NCI-H1694 treated with DMSO at 0.1 percent for 48 hours (cell line): ENCODE measurements at places on chromosomes 11 and 22.
A peak's percentile ranks its signal among the peaks of the same experiment; 100 is the strongest.

DNA sequence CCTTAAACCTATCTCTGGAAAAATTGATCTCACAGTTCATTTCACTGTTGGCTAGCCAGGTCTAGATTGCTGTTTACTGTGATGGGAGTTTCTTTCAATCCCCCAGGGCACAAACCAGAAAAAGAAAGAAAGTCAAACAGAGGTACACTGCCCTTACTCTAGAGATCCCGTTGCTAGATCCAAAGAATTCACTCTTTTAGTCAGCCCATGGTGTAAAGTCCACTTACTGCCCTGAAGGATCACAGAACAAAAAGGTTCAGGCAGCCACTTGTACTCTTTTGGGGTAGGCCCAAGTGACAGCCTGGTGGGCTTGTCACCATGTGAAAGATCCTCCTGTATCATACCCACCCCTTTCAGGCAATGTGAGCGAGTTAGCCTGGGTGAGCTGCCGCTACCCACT lies 162.6 kb upstream of the CCDC179 start:
- no peak for DNase-seq

DNA sequence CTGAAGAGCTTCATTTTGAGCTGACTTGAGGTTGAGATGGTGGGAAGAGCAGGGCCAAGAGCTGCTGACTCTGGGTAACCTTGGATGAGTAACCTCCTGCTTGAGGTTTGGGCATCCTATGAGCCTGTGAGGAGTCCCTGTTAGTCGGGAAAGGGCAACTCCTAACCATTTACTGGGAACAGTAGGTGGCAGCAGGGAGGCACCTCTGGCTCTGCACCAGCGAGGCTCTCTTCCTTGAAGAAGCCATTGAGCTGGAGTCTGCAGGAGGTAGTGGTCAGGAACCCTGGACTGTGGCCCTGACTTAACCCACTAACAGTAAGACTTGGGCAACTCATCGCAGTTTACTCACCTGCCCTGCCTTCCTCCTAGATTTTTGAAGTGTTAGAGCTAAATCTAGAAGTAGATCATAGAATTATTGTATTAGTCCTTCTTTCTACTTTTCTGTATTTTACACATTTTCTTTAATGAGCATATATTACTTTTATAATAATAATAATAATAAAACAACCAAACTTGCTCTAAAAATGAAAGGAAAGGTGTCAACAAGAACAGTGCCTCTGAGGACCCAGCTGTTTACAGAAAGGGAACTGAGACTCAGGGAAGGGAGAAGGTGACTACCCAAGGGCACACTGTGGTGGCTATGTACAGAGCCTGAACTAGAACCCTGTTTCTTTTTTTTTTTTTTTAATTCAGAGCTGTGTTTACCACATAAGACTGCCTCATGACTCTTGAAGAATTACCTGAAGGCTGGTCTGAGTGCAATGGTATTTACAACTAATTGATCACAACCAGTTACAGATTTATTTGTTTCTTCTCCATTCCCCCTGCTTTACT lies 47.5 kb downstream of the MEI1 start:
- peak; percentile 51 for DNase-seq

GRCh38 chr11:61516675-61517572 lies 8.4 kb downstream of the LRRC10B start:
- no peak for DNase-seq

DNA sequence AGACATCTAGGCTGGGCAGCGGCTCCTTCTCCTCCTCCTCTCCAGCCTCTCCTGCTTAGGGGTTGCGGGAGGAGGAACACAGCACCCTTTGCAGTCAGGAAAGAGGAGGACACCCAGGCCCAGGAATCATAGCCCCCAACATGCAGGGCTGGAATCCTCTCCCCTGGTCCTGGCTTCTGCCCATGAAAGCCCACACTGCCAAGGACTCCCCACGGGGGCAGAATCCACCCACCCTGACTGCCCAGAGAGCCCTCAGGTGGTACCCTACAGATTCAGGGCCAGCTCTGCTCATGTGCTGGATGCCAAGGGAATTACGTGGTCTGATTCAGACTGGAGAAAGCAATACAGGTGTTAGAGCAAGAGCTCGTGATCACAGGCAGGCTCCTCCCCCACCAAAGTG lies 4.5 kb downstream of the ESS2 start:
- no peak for DNase-seq

- no peak for DNase-seq
Observed at GRCh38 chr11:12516387-12517105, 139.2 kb downstream of the PARVA start.

DNA sequence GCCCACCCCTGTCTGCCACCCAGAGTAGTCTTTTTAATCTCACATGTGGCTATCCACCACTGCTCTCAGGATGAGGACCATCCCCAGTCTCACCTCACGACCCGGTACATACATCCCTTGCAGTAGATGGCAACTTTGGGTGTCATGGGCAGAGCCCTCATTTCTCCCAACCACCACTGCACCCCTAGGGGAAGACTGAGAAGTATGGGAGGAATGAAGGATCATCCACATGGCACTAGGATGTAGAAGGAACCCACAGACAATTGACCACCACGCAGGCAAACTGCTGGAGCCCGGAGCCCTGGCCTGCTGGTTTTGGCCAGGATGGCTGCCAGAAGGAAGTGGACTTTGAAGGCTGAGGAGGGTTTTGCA lies 1.9 kb upstream of the SCARF2 start:
- no peak for DNase-seq

- DNase-seq: no peak
Observed at GRCh38 chr11:57501953-57502352, 13.5 kb downstream of the SLC43A1 start.

DNA sequence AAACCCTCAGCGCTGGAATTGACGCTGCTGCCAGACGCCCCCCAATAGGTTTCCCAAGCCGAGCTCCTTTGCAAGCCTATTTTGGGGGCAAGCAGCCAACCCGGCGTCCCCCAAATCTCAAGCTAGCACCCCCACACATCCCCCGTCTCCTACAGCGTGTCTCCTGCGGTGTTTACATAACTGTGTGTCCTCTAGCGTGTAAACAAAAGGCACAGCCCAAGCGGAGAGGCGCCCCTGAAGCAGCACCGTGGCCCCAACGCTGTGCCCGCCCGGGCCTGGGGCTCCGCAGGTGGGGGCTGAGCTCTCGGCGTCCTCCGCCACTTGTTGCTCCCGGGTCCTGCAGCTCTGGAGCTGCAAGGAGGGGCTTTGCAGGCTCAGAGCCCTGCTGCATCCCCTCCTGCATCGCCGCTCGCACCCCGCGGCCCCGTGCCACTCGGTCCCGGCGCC lies 1.6 kb downstream of the CADM1 start:
- DNase-seq: no peak

GRCh38 chr22:46001426-46002106 lies 24.6 kb upstream of the WNT7B start:
- no peak for DNase-seq

- no peak for DNase-seq
Observed at GRCh38 chr11:31779374-31779791, 31.7 kb downstream of the PAX6 start.

GRCh38 chr11:120509346-120510053 lies 2.0 kb upstream of the GRIK4 start:
- no peak for DNase-seq

- no peak for DNase-seq
Observed at GRCh38 chr11:94184846-94185245, 56.2 kb downstream of the PANX1 start.

GRCh38 chr11:1411301-1411700 lies 21.6 kb downstream of the BRSK2 start:
- DNase-seq: no peak

GRCh38 chr22:22954656-22955055 lies 67.0 kb downstream of the IGLL5 start:
- DNase-seq: peak; percentile 5

GRCh38 chr11:31810779-31811647 lies at the start of gene PAX6:
PAX6 (minus strand) TSS chr11:31811322; CDS start chr11:31806411, 4,911 bp downstream.
- peak; percentile 99 for DNase-seq

- DNase-seq: peak; percentile 75
Observed at GRCh38 chr11:47407746-47408590, at the start of gene SLC39A13. SLC39A13 (plus strand) TSS chr11:47408590; CDS start chr11:47410095, 1,505 bp downstream.

DNA sequence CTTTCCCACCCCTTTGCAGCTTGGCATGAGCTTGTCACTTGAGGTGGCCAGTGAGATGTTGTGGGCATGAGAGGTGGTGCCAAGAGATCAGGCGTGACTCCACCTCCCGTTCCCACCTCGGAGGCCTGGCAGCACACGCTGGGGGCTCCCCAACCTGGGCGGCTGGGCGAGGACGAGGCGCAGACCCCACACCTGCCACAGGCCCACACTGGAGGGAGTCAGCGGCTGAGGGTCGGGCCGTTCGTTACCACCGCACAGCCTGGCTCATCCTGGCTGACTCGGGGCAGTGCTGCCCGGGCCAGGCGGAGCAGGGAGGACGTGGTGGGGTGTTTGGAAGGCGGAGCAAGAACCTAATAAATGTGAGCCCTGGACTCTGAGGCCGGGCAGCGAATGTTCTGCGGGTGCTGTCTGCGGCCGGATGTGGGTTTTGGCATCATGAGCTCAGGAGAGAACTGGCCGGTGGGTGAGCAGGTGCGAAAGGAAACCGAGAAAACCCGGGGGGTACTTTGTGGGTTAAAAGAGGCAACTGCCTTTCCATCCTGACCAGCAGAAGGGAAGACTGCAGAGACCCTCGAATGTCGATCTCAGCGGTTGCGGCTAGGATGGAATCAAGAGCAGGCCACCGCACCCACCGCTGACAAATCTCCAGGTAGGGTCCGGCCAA lies 10.2 kb upstream of the IFITM3 start:
- no peak for DNase-seq

- no peak for DNase-seq
Observed at GRCh38 chr11:84549217-84549616, 1077.9 kb downstream of the DLG2 start.

- DNase-seq: no peak
Observed at GRCh38 chr11:113952588-113952987, 22.3 kb upstream of the HTR3A start.

- no peak for DNase-seq
Observed at GRCh38 chr22:35505399-35506258, 35.0 kb upstream of the RASD2 start.

- no peak for DNase-seq
Observed at GRCh38 chr22:36860438-36860820, 377 bp upstream of the NCF4 start.

DNA sequence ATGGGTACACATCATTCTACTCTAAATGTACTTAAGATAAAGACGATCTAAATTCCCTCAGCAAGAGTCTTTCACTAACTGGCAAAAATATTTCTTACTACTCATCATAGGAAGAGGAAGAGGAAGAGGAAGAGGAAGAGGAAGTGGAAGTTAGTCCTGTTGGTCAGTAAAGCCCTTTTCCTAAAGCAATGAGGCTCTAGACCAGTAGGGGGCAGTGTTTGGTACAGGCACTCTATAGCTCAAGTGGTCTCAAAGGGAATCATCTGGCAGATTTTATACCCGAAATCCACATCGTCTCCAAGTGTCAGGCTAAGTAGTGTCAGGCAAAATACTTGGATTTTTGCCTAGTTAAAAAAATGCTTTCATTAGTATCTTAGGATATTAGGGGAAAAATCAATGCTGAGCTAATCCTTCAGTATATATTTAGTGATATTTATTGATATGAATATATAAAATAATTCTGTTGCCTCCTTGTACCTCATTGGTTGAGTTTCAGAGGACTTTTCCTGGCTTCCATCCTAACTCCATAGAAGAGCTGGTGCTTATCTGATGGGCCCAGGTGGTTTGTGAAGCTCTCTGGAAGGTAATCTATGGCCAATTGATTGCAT lies 7.7 kb downstream of the BLID start:
- no peak for DNase-seq

- no peak for DNase-seq
Observed at GRCh38 chr11:133901316-133901715, 55.5 kb downstream of the IGSF9B start.

- DNase-seq: no peak
Observed at GRCh38 chr22:39388261-39389011, 11.1 kb upstream of the TAB1 start.

- no peak for DNase-seq
Observed at GRCh38 chr11:44681698-44682097, 45.1 kb upstream of the TSPAN18 start.

GRCh38 chr11:124878759-124879492 lies 13.7 kb downstream of the ROBO3 start:
- DNase-seq: no peak

GRCh38 chr11:74004759-74005615 lies 3.9 kb downstream of the UCP3 start:
- no peak for DNase-seq

- no peak for DNase-seq
Observed at GRCh38 chr22:32858957-32859356, 57.5 kb downstream of the TIMP3 start.

- no peak for DNase-seq
Observed at GRCh38 chr11:22151649-22152197, 41.2 kb upstream of the ANO5 start.

DNA sequence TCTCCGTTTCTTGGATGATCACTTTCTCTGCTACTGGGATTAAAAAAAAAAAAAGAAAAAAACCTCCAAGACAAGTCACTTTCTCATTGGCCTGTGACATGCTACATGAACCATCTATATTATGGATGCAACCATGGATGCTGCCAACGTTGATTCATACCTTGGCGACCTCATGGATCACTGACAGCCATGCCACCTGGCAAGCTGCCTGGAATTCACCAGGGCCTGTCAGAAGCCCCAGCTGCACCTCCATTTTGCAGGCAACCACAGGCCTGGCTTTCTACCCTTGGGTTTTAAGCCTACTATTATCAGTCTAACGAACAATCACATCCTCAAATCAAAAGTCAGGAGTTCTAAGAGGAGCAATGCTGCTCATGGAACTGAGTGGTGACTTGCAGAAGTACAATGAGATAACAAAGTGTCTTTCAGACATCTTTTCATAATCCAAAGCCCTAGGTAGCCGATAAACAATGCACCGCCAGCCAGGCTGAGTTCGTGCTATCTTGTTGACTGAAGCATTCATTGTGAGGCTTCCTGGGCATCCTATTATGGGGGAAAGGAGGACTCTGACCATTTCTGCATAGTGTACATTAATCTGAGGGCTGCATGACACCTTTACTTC lies 48.0 kb upstream of the CADM1 start:
- DNase-seq: no peak

DNA sequence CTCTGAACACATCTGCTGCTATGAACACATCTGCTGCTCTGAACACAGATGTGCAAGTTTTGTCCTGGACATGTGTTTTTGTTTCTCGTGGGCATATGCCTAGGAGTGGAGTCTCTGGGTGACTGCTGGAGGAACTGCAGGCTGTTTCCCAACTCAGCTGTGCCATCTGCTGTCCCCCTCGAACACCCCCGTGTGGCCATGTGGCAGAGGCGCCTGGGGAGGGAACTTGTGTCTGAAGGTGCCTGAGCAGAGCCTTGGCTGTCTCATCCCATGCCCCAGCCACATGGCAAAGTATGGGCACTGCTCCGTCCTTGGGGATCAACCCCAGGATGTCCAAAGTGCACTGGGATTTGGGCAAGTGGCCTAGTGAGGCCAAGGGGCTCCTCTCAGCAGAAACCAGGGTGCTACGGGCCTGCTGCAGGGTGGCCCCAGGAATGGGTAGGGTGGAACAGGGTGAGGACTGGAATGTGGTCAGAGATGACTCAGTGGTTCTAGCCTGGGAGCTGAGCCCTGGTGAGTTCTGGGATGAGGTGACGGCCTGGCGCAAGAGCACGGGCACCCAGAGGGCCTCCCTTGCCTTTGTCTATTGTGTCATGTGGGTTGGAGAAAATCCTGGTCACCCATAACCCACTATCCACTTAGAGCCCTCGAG lies 14.7 kb downstream of the GATD1 start:
- peak; percentile 85 for DNase-seq
